Right renal cortex interstitium (tissue), 3 donors: ENCODE measurements at places on chromosomes 4 and X.

- DNase-seq: no peak
These were observed 257.6 kb upstream of the DDX53 start for GRCh38 chrX:22742174-22742573.

DNA sequence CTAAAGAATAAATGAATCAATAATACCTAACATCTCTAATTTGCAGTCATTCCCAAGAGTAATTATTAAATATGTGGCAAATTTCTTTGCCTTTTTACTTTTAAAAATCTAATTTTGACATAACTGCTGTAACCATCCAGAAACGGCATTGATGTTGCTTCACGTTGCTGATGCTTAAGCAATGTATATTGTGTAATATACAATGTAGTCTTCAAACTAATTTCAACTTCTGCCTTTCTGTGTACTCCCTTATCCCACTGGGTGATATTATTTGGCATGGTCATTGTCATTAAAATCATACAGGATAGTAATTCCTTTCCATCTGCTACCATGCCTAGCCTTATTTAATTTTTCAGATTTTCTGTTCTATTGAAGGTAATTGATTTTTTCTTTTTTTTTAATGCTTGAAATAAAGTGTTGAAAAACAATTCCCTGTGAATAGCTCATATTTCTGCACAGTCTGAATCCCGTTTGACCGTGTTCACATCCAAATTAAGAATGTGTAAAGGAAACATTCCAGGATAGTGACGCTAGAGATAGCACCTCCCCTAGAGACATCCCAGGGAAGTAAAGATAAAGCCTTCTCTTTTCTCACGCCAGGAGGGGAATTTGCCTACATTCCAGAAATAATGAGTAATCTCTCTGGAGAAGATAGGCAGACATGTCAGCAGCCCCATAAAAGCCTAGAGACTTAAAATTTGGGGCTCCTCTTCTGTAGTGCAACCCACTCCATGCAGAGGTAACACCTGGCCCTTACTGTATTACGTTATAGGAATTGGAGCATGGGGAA, 8.6 kb downstream of the FAM200B start:
- no peak for DNase-seq

GRCh38 chr4:76600447-76600846, 165.4 kb downstream of the SHROOM3 start:
- DNase-seq: no peak

GRCh38 chrX:1162119-1162916, 50.1 kb downstream of the CRLF2 start:
- DNase-seq: no peak

GRCh38 chrX:20269848-20270561, 3.3 kb upstream of the RPS6KA3 start:
- no peak for DNase-seq

DNA sequence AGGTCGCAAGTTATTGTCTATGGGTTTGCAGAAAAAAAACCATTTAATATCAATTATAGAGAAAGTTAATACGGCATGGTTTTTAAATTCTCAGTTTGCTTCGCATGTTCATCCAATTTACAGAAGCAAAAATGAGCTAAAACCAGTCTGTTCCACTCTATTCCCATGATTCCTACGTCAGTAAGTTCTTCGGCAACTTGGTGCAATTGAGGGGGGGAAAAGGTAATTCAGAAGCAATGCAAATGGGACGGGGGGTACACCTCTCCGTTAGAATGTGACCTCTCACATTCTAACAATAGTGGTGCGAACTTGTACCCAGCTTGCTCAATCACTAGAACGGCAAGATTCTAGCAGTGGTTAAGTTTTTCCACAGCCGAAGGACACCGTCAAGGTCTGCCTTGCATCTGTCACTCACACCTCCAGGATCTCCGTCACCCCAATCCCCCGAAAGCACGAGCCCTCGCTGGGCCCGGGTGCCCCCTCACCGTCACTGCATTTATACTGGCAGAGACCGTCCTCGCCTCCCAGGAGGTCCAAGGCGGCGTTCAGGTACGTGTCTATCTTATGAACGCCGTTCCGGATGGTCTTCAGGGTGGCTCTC, 653 bp downstream of the PLA2G12A start:
- peak; percentile 20 for DNase-seq

GRCh38 chrX:129654652-129655546, at the start of gene APLN:
TSS of gene APLN (minus strand) at chrX:129654956. CDS start at chrX:129654630, 326 bp downstream.
- DNase-seq: no peak

- DNase-seq: no peak
These were observed 333.8 kb downstream of the C4orf33 start for GRCh38 chr4:129429581-129430320.

DNA sequence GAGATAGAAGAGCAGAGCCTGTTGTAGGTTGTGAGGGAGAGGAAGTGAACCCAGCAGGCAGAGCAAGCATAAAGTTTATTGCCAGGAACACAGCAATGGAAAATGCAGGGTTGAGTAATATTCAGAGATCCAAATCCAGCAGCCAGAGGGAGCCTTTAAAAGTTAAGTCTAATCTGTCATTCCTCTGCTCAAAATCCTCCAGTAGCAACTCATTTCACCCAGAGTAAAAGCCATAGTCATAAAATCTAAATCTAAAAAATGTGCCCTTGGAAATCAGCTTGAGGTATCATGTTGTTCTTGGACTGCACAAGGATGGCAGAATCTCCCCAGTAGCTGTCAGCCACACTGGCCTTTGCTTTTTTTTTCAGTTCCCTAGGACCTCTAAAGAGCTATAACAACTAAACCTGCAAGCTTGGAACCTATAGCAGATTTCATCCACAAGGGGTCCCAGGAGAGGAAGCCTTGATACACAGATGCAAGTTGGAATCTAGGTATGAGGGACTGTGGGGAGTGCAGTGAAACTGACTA, 62.9 kb upstream of the FRAS1 start:
- DNase-seq: peak; percentile 62

GRCh38 chr4:69843932-69844331, 16.0 kb downstream of the SULT1E1 start:
- DNase-seq: no peak

DNA sequence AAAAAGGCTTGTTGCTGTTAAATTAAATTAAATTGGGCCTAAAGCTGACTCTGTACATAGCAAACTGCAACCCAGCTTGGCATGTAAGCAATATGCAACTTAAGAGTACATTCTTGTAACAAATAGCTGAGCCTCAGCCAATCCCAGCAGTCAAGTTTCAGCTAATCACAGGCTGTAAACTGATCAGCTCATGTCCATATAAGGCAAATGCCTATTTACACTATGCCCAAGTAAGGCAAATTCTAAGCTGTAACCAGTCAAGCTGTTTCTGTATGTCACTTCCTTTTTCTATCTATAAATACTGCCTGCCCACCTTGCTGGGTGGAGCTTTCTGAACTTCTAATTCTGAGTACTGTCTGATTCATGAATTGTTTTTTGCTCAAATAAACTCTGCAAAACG, 429.1 kb upstream of the FTHL17 start:
- no peak for DNase-seq
